ENCODE measurements at places on chromosomes 5 and 9.

GRCh38 chr5:17665836-17666235 is 31.6 kb downstream of the TAF11L14 start:
- no peak for DNase-seq

DNA sequence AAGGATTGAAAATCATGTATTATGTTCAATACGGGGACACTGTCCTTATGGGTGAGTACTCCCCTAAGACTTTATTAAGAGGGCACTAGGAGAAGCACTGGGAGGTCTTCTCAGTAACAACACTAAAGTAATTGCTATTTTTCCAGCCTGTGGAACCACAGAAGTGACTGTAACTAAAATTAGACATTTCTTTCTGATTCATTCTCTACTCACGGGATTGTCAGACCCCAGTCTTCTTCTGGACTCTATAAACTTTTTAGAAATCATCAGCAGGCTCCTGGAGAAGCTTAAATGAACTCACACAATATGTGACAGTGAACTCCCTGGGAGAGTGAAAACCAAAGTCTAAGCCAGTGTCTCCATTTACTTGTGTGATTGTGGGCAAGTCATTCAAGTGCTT is 14.5 kb downstream of the TLR4 start:
- DNase-seq: no peak

DNA sequence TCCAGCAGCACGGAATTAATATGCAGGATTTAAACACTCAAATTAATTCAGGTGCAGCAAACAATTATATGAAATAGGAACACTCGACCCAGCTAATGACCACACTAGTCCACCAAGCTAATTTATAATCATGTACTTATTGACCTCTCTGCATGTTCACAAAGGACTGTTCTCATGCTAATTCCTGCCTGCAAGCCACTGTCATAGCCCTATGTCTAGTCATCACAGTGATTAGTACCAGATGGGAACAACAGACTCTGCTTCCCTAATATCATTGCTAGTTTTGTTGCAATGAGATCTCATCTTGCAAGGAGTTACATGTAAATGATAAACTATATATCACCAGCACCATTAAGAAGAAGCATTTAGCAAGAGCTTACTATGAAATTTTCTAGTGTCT is 553.0 kb upstream of the GRAMD2B start:
- DNase-seq: no peak

GRCh38 chr5:72647806-72648205 is 140.6 kb upstream of the ZNF366 start:
- no peak for DNase-seq
